ENCODE measurements at places on chromosomes 5 and 9. TPM values are rescaled to one million over a fixed set of nuclear protein-coding genes. Genes with fewer than 3 reads are reported as not detected.

DNA sequence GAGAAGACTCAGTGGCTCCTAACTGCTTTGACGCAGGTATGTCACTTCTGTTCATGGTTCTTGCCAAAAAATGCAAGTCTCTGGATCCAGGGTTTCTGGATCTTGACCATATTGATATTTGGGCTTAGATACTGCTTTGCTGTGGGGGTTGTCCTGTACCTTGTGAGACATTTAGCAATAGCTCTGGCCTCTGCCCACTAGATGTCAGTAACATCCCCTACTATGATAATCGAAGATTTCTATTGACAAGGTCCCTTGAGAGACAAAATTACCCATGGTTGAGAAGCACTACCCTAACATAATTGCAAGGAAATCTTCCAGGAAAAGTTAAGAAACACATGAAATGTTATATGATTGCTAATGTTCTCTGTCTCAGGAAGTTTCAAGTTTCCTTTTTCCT, 285.4 kb downstream of the TMEM232 start:
- DNase-seq = peak; percentile 17

GRCh38 chr5:14173377-14174229, 30.5 kb downstream of the TRIO start:
- DNase-seq = peak; percentile 38

DNA sequence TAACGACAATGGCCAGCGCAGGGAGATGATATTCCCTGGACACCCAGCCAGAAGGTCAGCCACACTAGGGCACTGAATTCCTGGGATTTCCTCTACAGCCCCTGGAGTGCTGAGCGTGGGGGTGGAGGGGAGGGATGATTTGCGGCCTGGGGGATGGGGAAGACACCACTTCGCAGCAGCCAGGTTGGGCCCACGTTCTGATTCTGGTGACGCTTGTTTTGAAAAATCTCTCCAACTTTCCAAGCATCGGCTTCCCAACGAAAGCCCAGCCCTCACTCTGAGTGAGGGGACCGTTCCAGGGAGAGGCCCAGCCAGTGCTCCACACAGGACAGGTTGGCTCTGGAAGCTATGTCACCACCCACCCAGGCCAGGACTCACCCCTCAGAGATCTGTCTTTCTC, 5.4 kb downstream of the GFPT2 start:
- DNase-seq = no peak

- DNase-seq = no peak
Observed at GRCh38 chr5:139925650-139926640, 117.2 kb downstream of the NRG2 start.

GRCh38 chr5:125583321-125584139, 837.1 kb upstream of the ZNF608 start:
- DNase-seq = no peak

- no peak for DNase-seq
Observed at GRCh38 chr5:132949136-132949535, 14.3 kb downstream of the AFF4 start.

ATG12 gene
- polyA plus RNA-seq = 29.1 TPM

ESM1 gene
- polyA plus RNA-seq = 37.4 TPM

GRCh38 chr9:20408513-20408912, 213.8 kb downstream of the MLLT3 start:
- DNase-seq = no peak

FSTL4 gene
- polyA plus RNA-seq = not detected

LECT2 gene
- polyA plus RNA-seq = 0.60 TPM

IFNK gene
- not detected for polyA plus RNA-seq

DNA sequence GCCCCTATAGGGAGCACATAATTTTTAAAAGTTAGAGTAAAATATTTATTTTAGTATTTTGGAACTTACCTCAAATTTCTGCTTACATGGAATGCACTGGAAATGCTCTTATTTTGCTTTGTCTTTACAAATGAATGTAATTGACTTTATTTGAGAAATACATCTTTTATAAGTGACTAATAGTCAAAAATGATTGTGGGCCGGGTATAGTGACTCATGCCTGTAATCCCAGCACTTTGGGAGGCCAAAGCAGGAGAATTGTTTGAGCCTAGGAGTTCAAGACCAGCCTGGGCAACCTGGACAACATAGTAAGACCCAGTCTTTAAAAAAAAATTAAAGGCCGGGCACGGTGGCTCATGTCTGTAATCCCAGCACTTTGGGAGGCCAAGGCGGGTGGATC, 5.8 kb downstream of the HMGCR start:
- DNase-seq = no peak

BRD3 gene
- 7.2 TPM for polyA plus RNA-seq

FBXL7 gene
- 6.3 TPM for polyA plus RNA-seq

DNA sequence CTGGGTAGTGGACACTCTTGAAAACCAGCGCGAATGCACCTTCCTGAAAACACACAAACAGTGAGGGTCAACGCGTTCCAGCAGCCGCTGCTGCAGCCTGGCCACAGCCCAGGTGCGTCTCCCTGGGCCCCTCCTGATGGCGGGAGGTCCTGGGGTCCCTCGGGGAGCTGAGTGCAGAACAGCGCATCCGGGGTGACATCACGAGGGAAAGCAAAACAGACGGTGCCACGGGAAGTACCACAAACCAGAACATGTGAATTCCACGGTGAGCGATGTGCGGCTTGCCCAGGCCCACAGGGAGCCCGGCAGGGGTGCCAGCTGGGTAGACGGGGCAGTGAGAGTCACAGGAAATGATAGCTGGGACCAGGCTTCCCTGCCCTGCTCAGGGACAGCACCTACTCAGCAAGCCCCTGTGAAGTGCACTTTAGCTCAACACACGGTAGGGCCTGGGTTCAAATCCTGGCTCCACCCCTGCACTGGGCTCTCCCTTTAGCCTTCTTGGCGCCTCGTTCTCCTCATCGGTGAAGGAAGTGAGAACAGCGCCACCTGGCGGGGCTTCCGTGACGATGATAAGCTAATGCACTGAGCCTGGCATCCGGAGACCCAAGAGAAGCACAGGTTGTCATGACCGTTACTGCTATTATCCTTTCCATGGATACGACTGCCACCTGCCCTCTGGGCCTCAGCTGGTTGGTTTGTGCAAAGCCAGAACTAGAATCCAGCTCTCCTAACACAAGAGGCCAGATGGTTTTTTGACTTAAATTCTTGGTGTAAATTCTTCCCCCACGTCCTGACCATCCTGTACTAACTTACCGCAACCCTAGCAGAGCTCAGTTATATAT, 24.6 kb downstream of the GFPT2 start:
- peak; percentile 87 for DNase-seq

SYK gene
- not detected for polyA plus RNA-seq

DNA sequence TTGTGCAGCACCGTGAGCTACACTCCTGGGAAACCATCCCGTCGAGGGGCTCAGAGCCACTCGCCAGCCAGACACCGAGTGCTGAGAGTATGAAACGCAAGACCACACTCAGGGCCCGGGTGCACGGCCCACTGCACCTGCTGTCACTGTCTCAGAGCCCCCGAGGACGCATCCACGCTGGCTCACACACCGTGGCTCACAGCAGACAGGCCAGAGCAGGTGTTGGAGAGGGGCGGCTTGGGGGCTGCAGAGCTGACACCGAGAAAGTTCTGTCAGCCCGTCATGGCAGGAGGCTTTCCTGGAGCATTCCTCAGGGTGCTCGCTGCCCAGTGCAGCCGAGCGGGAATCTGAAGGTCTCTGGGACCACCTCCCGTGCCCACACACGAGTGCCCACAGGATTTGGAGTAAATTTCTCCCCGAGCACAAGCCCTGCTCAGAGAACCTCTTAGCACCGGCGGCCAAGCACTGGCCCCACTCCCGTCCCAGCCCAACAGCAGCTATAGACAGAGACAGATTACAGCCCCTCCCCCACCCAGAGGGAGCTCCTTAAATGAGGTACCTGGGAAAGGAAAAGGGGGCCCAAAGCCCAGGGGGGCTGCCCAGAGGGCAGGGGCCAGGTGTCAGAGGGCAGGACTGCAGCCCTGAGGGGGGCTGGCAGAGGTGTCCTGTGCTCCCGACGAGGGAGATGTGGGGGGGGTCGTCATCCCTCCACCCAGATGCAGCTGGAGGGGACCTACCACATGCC, 56.0 kb upstream of the SARDH start:
- DNase-seq = no peak

GRCh38 chr5:113776832-113777525, 263.5 kb downstream of the YTHDC2 start:
- DNase-seq = no peak

CAVIN4 gene
- polyA plus RNA-seq = 0.54 TPM

SH2D3C gene
- polyA plus RNA-seq = 0.52 TPM

GRCh38 chr5:135170500-135170899, 136.5 kb upstream of the PITX1 start:
- no peak for DNase-seq

DNA sequence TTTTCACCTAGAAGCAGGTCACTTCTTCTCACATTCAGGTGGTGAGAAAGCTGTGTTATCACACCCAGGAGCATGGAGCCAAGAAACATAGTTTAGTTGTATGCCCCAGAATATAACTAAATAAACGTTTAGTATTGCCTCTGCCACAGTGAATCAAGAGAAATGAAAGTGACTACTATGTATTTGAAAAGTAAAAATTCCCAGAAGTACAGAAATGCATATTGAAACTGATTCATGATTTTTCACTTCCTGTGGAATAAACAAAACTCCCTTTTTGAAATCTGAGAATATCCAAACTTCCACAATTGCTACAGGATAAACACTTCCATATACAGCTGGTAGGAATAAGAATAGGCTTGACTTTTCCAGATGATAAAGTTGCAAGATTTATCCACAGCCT, 15.3 kb upstream of the NINJ1 start:
- DNase-seq = no peak

CAPSL gene
- 0.23 TPM for polyA plus RNA-seq

- no peak for DNase-seq
Observed at GRCh38 chr9:87527211-87527916, 29.7 kb downstream of the DAPK1 start.

ARHGEF28 gene
- polyA plus RNA-seq = 3.7 TPM

DNA sequence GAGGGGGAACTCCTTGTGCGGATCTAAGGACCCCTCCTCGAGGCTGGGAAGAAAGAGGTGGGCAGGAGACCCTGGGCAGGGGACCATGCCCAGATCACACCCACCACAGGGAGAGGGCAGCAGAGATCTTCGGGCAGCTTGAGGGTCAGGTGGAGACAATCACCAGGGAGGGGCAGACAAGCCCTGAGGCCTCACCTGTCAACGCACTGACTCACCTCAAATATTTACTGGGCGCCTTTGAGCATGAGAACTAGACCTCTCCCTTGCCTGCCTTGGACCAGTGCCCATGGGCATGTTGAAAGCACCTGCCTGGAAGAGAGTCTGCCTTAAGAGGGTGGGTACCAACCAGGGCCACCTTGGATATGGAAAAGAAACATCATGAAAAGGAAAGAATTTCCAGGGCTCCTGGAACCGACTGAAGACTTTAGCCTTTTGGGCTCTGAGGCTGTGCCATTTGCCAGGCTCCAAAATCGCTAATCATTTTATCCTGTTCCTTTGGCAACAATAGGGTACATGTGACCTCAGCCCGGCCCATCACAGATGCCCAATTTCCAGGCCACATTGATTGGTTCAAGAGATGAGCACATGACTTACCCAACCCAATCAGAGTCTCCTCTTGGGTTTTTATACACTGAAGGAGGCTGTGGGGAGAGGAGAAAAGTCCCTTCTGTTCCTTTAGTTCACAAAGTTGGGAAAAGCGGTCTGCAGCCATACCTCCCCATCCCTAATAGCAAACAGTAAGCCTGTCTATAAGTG, 10.4 kb upstream of the SPINK4 start:
- DNase-seq = no peak

DNA sequence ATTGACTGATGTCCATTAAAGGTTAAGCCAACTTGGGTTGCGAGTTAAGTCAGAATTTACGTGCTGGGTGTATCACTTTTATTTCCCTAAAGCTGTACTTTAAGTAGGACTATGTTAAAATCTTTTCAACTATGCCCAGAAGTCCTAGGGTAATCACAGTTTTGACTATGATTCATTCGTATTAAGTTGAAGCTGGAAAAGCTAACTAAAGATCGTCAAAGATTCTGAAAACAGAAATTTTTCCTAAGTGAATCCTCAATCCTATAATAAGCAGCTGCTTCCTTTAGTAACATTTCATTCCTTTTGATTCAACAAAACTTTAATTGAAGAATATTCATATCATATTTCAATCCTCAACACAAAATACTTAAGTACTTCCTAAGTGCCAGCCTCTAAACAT, 460.4 kb downstream of the ACTL7B start:
- DNase-seq = no peak

DNA sequence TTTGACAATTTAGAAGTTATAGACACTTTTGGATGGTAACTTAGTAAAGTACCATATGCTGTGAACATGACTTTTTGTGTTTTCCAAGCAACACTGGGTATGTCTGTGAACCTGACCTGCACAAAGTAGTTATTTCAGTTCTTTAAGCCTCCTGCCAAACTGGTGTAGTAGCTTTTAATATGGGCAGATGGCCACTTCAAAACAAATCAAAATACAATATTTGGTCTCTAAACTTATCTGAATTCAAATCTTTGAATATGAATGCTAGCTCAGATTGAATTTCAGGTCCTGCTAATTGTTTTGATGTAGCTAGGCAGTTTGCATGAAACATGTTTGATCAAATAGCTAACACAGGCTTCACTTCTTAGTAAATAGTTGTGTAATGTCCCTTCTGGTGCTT, 1176.7 kb upstream of the CDH9 start:
- DNase-seq = no peak

- no peak for DNase-seq
Observed at GRCh38 chr5:133371371-133372155, 240.8 kb downstream of the FSTL4 start.

- peak; percentile 61 for DNase-seq
Observed at GRCh38 chr9:132023419-132024180, 56.1 kb downstream of the MED27 start.

DNA sequence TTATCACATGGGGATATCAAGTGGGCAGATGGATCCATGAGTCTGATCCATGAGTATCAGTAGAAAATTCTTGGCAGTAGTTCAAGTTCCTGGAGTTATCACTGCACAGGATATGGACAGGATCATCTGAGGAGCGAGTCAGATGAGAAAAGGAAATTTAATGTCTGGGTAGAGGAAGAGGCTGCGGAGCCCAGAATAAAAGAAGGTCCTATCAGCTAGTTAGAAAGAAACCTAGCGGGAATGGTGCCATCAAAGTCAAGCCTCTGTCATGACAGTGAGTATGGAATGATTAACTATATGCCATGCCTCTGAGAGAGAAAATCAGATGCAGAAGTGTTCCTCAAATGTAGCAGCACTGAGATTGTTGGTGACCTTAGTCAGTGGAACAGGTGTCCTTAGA, 248.1 kb downstream of the PIK3R1 start:
- DNase-seq = no peak

GRCh38 chr9:125091121-125091520, 52.2 kb downstream of the SCAI start:
- no peak for DNase-seq

GRCh38 chr9:22129133-22129532, 120.0 kb upstream of the CDKN2B start:
- no peak for DNase-seq

C9orf153 gene
- 0.03 TPM for polyA plus RNA-seq

DEPDC1B gene
- polyA plus RNA-seq = 4.2 TPM

TAF1L gene
- 0.02 TPM for polyA plus RNA-seq

DCAF12 gene
- 20.8 TPM for polyA plus RNA-seq

- DNase-seq = no peak
Observed at GRCh38 chr9:79007701-79008483, 563.9 kb upstream of the TLE4 start.

All from SK-N-SH (cell line).